ENCODE measurements at places on chromosomes 12 and 14. TPM values are rescaled to one million over a fixed set of nuclear protein-coding genes. Genes with fewer than 3 reads are reported as not detected.
A peak's percentile ranks its signal among the peaks of the same experiment; 100 is the strongest.

HOXC9 gene
- total RNA-seq, result not detected

KRT75 gene
- total RNA-seq, result not detected

GRCh38 chr12:15688838-15689625, 100.2 kb downstream of the EPS8 start:
- no peak for DNase-seq

- peak; percentile 73 for DNase-seq
These were observed at the start of gene DHRS7 for GRCh38 chr14:60164712-60165546. TSS of gene DHRS7 (minus strand) at chr14:60165398. CDS start at chr14:60165309, 89 bp downstream.

GRCh38 chr12:14751986-14752385, 51.3 kb downstream of the WBP11 start:
- no peak for DNase-seq

DNA sequence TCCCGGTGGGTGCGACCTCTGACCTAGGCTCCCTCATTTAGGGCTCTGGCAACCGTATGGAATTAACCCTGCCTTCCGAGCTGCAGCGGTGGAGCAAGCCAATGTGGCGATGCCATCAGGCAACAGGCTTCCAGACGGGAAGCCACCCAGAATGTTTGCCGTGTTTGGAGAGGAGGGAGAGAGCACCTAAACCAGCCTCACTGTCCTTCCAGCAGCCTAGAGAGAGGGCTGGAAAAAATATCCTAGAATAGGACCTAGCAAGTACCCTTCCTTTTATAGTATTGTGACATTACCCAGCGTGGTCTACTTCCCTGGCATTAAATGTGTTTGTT, 287 bp upstream of the SLC2A13 start:
- no peak for DNase-seq
